ENCODE measurements at places on chromosomes 12 and 14. TPM values are rescaled to one million over a fixed set of nuclear protein-coding genes. Genes with fewer than 3 reads are reported as not detected.
A peak's percentile ranks its signal among the peaks of the same experiment; 100 is the strongest.

AQP6 gene
- total RNA-seq: not detected

TAS2R9 gene
- not detected for total RNA-seq

DNA sequence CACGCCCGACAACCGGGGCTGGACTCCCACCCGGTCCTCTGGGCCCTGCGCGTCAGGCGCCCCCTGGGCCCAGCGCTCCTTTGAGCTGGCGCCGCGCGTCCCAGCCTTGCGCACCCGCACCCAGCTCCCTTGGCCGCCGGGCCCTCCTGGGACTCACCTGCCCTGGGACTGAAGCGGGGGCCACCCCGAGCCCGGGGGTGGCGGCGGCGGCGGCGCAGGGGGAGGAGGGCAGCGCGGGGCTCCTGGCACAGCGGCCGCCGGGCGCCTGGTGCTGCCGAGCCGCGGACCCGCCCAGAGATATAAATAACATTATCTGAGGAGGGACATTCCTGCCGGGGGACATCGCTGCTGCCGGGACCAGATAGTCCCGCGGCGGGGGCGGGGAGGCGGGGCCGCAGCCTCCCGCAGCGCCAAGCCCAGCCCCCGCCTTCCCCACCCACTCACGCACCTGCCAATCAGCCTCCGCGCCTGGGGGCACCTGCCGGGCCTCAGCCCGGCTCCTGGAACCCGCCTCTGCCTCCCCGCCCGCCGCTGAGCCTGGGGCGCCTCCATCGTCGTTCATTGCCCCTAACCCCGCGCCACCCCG is at the start of gene SPTB:
Gene SPTB (minus strand): TSS at position 273 of the 586 bp plus-strand sequence. CDS start 56,813 bp downstream, outside the sequence.
- peaks cover 13% of the 10 kb centered on the region for H3K4me1 ChIP-seq
- H3K27me3 ChIP-seq: peaks cover 80% of the 10 kb centered on the region
- no peak within 1 kb of the TSS for H3K27ac ChIP-seq
- DNase-seq: peak; percentile 67

GRCh38 chr12:121331248-121331647 is 21.0 kb downstream of the ANAPC5 start:
- peaks cover 64% of the 10 kb centered on the region for H3K36me3 ChIP-seq
- H3K27me3 ChIP-seq: no peaks in the 10 kb centered on the region
- H3K4me1 ChIP-seq: peaks cover 3% of the 10 kb centered on the region
- no peak overlapping the region for H3K4me3 ChIP-seq
- H3K27ac ChIP-seq: no peak overlapping the region
- DNase-seq: no peak

DNA sequence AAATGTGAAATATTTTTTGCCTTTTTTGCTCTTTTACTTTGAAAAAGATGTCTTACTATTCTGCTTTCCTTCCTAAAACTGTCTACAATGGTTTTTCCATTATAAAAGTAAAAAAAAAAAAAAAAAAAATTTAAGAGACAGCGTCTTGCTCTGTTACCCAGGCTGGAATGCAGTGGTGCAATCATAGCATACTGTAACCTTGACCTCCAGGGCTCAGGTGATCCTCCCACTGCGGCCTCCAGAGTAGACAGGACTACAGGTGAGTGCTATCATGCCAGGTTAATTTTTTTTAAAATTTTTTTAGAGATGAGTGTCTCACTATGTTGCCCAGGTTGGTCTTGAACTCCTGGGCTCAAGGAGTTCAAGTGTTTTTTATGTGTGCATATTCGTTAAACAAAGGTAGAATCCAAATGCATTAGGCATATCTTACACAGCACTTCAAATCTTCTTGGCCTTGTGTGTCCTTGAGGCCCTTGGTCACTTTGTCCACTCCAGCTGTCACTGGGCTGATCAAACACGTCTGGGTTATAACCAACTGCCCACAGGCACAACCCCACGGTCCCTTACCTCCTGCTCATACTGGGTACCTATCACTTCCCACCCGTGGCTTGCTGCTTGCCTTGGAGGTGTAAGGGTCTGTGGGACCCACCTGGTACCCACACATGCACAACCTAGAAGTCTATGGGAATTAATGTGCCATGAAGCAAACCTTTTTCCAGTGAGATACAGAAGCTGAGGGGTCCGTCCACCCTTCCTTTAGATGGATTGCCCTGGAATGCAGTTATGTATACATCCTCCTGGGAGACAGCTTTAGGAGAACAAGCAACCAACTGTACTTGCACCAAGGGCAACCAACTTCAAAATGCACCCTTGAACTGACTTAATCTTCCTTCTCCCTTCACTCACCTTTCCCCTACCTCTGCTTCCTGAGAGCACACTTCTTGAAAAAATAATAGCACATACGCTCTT is 12.8 kb downstream of the RAD52 start:
- peaks cover 2% of the 10 kb centered on the region for H3K4me1 ChIP-seq
- H3K27ac ChIP-seq: no peak overlapping the region
- peaks cover 32% of the 10 kb centered on the region for H3K36me3 ChIP-seq
- H3K4me3 ChIP-seq: no peak overlapping the region
- no peak for DNase-seq

DNA sequence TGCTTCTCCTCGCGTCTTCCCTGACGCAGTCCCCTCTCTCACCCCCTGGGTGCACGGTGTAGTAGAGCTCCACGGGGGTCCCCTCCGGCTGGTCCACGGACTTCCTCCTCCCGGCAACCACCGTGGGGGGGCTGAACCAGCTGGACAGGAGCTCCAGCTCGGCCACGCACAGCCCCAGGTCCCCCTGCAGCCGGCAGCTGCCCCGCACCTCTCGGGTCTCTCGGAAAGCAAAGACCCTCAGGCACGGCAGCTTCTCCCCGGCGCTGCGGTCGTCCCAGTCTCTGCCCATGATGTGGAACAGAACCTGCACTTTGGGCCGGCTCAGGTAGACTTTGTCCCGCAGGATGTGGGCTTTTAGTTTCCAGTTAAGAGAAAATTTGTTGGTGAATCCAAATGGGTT is 203.8 kb downstream of the TMEM132D start:
- no peak overlapping the region for H3K27ac ChIP-seq
- H3K27me3 ChIP-seq: no peaks in the 10 kb centered on the region
- H3K4me1 ChIP-seq: no peaks in the 10 kb centered on the region
- no peak overlapping the region for H3K4me3 ChIP-seq
- no peaks in the 10 kb centered on the region for H3K36me3 ChIP-seq
- DNase-seq: no peak

- H3K27ac ChIP-seq: no peak overlapping the region
- H3K36me3 ChIP-seq: no peaks in the 10 kb centered on the region
- H3K4me3 ChIP-seq: no peak overlapping the region
- no peaks in the 10 kb centered on the region for H3K4me1 ChIP-seq
- DNase-seq: no peak
Measured at GRCh38 chr14:100762089-100762515, 35.4 kb downstream of the DLK1 start.

DNA sequence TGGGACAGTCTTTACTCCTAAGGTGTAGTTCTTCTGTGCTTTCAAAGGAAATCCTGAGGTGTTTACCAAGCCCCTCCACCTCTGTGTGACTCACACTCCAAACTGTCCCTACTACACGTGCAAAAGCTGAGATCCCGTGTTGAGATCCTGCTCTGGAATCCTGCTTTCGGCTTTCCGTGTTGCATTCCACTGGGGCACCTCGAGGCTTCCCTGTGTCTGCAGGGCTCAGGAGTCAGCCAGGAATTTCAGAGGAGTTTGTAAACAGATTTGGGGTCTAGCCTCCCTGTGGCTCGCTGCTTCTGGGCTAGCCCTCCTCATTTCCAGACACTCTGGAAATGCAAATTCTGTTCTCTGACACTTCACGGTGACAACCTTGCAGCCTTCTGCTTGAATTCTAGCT is 48.4 kb downstream of the CACNA2D4 start:
- H3K4me1 ChIP-seq: no peaks in the 10 kb centered on the region
- H3K36me3 ChIP-seq: no peaks in the 10 kb centered on the region
- no peak overlapping the region for H3K27ac ChIP-seq
